ENCODE measurements at places on chromosomes 4 and X.

DNA sequence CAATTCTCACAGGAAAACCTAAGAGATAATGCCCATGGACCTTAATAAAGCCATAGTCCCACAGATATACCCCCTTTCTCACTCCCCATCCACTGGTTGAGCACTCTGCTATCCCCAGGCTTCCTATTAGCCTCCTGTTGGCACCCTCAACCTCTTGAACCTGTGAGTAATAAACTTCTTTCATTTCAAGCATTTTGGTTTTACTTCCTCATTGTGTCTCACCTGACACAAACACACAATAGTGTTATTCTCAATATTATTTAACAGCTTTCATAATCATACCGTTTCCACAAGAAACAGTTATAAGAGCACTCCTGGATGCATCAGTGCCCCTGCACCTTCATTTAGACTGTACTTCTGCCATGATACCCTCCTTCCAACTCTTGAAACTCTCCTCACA, 56.8 kb downstream of the TRPC5 start:
- no peak for DNase-seq

DNA sequence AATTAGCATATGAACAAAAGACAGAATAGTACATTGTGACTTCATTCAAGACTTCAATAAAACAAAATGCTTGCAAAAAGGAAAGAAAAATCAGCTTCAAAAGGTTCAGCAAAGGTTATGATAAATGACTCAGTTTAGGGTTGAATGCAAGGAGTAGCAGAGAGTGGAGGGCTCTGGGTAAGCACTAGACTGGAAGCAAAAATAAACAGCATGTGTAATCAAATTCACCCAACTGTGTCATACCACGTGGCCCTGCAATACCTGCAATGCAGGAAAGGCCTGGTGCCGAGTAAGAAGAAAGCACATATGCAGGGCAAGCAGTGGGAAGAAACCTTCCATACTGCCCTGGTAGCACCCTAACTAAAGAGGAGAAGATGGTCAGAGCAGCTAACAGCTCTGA, 88.7 kb downstream of the ATP11C start:
- no peak for DNase-seq

GRCh38 chr4:70183168-70183939, 12.2 kb upstream of the ODAM start:
- DNase-seq = peak; percentile 50

GRCh38 chr4:108149588-108150380, 18.9 kb downstream of the LEF1 start:
- no peak for DNase-seq

DNA sequence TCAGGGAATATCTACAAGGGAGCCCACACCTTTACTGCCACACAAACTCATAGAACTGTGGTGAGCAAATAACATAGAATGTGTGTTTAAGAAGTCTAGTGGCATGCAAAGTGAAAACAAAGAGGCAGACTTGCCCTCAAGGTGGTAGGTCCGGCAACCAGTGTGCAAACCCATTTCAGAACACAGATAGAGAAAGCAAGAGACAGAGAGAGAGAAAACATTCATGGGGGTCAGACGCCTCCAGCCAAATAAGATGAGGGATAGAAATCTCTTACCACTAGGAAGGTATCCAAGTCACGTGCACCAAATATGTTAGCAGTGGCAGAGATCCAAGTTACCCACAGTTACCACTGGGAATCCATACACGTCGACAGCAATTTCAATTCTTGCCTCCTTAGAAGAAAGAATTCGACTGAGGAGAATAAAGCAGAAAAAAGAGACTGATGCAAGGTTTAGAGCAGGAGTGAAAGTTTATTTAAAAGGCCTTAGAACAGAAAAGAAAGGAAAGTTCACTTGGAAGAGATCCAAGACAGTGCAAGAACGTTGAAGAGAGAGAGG, 252.8 kb downstream of the NAP1L3 start:
- DNase-seq = no peak

DNA sequence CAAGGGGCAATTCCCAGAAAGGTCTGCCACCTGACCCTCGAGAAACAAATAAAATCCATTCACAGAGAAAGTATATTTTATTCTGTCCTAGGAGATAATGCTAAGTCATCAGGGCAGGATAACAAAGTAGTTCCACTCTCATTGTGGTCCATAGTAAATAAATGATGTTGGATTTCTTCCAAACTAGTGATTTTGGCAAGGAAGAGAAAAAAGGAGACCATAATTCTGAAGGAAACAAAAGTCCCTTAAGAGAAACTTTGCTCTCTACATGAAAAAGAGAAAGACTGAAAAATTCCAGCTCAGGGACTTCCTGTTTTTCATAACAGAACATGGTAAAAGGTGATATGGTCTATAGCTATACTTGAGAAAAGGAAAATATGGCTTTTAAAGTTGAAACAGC, 71.5 kb upstream of the DDX60 start:
- no peak for DNase-seq

DNA sequence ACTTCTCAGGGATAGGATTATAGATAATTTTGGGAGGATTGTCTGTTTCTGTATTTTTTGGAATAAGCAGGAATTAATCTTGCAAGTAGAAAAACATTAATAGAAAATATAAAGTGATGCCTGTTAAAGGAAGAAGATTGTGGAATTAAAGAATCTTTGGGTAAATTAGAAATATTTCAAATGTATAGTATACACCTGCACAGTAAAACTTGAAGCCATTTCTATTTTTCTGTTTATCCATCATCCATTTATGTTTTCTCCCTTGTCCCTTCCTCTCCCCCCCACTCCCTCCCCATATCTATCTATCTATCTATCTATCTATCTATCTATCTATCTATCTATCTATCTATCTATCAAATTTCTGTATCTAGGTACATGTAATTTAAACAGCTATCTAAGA, 46.9 kb upstream of the GEMIN8 start:
- no peak for DNase-seq

All from dermis microvascular lymphatic vessel endothelial cell (primary cell).